ENCODE measurements at places on chromosomes 4 and X.
A peak's percentile ranks its signal among the peaks of the same experiment; 100 is the strongest.

DNA sequence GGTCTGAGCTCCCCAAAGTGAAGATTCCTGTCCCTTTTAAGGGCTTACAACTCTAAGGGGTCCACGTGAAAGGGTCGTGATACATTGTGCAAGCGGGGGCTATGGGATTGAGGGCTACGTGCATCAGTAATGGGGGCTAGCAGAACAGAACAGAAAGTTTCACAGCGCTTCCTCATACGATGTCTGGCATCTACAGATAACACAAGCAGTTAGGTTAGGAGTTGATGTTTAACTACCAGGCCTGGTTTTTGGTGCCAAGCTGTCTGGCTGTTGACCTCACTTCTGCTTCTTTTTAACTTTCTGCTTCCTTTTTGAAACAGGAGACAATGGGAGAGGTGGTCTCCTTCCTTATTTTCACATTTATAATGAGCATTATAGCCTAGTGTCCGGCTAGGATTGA is 368.6 kb upstream of the CXorf51A start:
- no peak for DNase-seq

DNA sequence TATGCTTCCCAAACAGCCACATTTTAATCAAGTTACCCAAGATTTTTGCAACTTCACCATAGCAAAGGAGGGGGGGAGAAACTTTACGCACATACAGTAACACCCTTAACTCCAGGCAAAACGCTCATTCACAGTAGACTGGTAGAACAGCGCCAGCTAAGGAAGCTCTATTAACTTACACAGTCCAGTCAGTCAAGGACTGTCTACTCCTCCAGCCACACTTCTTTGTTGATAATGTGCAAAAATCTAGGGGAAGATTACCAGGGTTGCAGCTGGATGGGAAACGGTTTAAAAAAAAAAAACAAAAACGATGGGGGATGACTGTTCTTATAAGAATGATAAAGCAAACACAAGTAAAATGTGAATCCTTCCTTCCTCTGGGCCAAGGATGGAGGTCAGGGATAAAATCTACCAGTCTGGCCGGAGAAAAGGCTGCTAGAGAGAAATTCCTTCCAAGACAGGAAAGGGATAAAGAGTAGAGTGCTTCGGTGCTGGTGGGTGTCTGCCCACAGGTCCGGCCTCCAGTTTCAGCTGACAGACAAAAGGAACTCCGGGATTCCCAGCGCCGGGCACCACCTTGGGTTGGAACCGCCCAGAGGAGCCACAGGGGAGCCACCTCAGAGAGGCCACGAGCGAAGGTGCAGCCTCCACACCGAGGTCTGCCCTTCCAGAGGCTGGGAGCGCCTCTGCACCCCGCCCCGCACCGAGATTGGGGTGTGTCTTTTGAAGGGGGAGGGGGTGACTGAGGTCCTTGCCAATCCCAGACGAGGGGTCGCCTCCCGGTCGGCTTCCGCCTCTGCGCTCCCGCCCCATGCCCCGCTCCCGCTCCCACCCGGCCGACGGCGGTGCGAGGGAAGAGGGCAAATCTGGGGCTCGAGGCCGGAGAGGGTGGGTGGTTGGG is 811 bp downstream of the ANKRD50 start:
- peak; percentile 80 for DNase-seq

DNA sequence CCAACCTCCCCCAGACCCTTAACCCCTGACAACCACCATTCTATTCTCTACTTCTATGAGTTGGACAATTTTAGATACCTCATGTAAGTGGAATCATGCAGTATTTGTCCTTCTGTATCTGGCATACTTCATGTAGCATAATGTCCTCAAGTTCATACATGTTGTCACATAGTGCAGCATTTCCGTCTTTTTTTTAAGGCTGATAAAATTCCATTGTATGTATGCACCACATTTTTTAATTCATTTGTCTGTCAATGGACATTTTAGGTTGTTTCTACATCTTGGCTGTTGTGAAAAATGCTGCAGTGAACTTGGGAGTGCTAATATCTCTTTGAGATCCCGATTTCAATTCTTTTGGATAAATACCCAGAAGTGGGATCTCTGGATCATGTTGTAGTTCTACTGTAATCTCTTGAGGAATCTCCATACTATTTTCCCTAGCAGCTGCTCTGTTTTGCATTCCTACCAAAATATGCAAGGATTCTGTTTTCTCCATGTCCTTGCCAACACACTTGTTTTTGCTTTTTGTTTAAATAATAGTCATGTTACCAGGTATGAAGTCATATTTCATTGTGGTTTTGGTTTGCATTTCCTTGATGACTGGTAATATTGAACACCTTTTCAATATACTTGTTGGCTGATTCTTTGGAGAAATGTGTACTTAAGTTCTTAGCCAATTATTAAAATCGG is 48.8 kb upstream of the ADAD1 start:
- DNase-seq: no peak

DNA sequence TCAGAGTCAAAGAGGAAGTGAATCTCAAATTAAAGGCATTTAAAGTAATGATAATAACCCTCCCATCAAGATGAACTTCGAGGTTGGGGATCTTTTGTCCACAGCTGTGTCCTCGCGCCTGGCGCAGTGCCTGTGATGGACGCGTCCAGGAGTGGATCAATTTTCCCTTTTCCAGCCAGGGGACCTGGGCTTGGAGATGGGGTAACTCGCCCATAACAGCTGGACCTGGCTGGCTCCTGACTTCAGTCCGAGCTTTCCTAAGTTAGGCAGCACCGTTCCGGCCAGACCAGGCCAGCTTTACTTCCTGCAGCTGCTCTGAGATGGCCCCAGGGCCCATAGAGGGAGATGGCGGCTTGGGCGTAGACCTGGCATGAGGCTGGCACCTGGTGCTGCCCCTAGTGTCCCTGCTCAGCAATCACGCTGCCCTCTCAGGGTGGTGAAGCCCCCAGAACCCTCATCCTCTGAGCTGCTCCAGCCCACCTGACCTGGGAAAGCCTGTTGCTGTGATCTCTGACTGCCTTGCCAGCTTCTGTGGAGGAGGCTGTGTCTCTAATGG is 23.9 kb downstream of the ADRA2C start:
- DNase-seq: peak; percentile 38

DNA sequence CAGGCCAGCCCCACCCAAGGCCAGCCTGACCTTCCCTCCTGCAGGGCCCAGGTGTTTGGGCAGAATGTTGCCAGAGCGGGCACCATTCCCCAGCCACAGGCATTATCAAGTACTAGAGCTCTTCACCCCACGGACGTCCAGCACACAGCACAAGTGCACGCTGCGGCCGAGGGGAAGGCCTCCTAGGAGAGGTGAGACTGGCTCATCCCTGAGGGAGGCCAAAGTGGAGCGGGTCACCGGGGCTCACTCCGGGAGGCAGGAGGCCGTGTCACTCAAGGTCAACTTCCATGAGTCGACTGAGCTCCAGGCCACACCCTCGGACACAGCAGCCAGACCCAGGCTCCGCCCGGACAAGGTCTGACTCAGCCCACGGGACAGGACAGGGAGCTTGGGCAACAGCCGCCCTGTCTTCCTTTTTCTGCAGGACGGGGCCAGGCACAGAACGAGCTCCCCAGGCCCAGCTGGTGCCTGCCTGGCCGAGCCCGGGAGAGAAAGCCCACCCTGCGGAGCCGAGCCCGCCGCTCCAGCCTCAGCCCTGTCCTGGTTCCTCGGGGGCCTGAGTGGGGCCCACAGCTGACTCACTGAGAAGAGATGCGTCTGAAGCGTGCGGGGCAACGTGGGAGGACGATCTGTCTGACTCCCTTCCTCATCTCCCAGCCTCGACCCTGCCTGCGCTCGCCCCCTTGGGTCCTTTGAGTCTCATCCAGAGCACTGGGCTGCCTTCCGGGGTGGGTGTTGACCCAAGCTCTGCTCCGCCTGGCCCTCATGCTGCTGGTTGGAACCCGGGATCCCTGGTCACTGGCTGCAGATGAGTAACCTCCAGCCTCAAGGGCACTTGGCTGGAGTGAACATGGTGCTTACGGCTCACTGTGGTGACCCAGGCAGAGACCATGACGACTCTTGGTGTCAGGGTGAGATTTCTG is 1.6 kb downstream of the SLC49A3 start:
- peak; percentile 96 for DNase-seq

GRCh38 chrX:41561045-41561444 is 113.9 kb downstream of the NYX start:
- DNase-seq: peak; percentile 66

GRCh38 chrX:48468693-48469691 is 1.1 kb downstream of the SLC38A5 start:
- DNase-seq: peak; percentile 76

DNA sequence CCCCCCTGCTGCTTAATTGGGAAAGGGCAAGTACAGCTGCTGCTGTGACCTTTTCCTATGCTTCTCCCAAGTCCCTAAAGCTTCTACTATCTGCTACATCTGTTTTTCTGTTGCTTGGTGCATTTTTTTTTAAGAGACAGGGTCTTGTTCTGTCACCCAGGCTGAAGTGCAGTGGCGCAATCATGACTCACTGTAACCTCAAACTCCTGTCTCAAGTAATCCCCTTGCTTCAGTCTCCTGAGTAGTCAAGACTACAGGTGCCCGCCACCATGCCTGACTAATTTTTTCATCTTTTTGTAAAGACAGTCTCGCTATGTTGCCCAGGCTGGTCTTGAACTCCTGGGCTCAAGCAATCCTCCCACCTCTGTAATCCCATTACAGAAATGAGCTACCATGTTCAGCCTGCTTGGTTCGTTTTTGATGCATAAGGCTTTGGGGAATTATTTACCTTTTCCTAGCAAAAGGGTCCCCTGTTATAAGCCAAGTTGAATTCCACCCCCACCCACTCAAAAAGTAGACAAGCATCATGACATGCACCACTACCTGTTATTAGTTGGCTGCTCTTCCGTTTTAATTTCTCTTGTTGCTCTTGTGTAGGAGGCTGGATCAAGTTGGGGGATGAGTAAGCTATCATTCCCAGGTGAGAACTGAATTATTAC is 39.6 kb downstream of the DGKK start:
- DNase-seq: peak; percentile 91

- DNase-seq: peak; percentile 1
These were observed 50.9 kb downstream of the NAP1L5 start for GRCh38 chr4:88646528-88647280.

GRCh38 chrX:118207831-118208453 is 91.3 kb upstream of the KLHL13 start:
- DNase-seq: no peak

GRCh38 chr4:140195806-140196205 is 41.8 kb upstream of the MAML3 start:
- no peak for DNase-seq

GRCh38 chr4:80153874-80154544 is 43.3 kb upstream of the PRDM8 start:
- no peak for DNase-seq

GRCh38 chr4:176818531-176818930 is 25.8 kb upstream of the VEGFC start:
- DNase-seq: no peak

DNA sequence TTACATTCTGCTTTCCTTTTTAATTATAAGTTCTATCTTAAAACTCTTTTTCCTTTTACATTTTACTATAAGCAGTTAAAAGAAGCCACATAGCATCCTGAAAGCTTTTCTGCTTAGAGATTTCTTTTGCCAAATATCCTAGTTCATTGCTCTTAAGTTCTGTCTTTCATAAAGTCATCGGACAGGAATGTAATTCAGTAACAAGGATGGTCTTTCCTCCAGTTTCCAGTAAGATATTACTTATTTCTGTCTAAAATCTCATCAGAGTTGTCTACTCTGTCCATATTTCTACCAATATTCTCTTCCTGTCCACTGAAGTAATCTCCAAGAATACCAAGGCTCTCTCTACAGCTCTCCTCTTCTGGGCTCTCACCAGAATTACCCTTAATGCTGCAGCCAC is 37.5 kb upstream of the ADH1C start:
- no peak for DNase-seq

GRCh38 chr4:93183576-93183975 is 645.0 kb upstream of the ATOH1 start:
- no peak for DNase-seq

GRCh38 chr4:105894660-105895582 is at the start of gene NPNT:
Gene NPNT, plus strand, starts transcription at chr4:105895471. Its CDS starts 182 bp downstream, at chr4:105895653.
- DNase-seq: no peak
